HepG2 (cell line): ENCODE measurements at places on chromosomes 2 and 18.

GRCh38 chr18:75132098-75132870 is 76.7 kb downstream of the PTGR3 start:
- no peak for DNase-seq

GRCh38 chr18:75475228-75475627 is 47.7 kb upstream of the SMIM21 start:
- no peak for DNase-seq

- DNase-seq = no peak
These were observed 273.6 kb downstream of the SRBD1 start for GRCh38 chr2:45337481-45337880.

DNA sequence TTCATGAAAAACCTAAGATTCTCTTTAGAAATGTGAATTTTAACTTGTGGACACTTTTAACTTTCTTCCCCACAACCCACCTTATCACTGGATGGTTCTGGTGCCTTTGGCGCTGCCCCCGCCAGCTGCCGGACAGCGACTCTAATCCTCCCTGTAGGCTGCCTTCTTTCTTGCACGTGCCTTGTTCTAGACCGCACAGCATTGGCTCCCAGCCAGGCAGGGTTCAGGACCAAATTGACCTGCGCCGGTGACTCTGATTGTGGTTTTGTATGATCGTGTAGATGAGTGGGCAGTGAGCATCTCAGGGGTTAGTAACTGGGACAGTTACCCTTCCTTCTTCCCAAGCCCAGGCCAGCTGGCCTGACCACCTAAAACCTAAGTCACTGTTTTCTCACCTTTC is 106.8 kb downstream of the ASAP2 start:
- DNase-seq = no peak

DNA sequence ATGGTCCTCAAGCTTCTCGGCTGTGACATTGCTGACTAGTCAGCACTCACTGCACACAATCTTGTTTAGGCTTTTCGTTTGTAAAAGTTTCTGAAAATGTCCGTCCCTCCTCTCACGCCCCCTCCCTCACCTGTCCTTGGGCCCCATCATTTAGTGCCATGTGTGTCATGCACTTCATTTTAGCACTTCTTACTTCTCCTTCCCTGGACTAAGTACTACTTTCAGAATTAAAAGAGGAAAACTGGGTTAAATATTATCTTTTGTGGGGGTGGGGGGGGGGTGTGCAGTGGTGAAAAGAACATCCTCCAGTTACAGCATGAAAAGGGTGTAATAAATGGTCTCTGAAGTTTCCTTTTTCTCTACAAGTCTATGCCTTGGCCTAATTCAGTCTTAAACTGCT is 182.0 kb upstream of the SP5 start:
- DNase-seq = no peak

- DNase-seq = no peak
These were observed 8.4 kb upstream of the TRABD2A start for GRCh38 chr2:84889332-84889731.

- DNase-seq = no peak
These were observed 177.8 kb upstream of the HAAO start for GRCh38 chr2:42970151-42970550.

DNA sequence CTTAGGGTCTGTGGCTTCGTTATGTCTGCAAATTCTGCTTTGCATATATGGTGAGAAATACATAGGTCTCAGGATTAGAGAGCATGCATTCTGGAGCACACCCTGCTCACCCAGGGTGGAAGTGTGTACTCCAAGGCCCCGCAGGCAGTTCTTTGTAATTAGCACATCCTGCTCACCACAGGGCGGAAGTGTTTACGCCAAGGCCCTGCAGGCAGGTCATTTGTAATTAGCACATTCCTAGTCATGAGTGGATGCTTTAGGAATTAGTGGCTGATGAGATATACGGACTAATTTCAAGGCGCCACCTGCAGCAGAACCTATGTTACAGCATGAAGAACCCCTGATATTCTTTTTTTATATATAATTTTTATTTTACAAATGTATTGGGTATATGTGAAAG is 4.2 kb downstream of the ALLC start:
- no peak for DNase-seq

- no peak for DNase-seq
These were observed 21.3 kb downstream of the FER1L5 start for GRCh38 chr2:96663829-96664228.

DNA sequence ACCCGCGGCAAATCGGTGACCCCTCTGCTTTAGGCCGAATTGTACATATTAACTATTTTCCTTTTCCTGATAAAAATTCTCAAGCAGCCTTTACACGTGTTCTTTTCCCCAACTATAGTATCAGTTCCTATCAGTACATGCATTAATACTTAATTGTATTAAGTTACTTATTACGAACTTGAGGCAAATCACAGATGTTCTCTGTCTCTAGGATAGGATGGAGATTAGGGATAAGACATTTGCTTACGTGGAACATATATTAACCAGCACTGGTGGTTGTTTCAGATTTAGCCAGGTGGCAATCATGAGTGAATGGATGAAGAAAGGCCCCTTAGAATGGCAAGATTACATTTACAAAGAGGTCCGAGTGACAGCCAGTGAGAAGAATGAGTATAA is 675 bp downstream of the GEMIN6 start:
- DNase-seq = no peak

DNA sequence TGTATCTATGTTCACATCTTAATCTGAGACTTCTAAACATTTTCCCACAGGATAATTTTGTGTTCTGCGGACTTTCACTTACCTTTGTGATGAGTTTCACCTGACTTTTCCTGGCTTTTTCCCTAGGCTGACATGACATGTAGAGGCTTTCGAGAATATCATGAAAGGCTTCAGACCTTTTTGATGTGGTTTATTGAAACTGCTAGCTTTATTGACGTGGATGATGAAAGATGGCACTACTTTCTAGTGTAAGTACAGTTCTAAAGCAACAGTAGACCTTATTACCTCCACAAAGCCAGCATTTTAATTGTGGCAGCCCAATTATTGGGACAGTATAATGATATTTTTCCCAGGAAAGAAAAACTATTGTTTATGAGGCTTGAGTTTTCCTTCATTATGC is 34.1 kb upstream of the METAP1D start:
- no peak for DNase-seq

DNA sequence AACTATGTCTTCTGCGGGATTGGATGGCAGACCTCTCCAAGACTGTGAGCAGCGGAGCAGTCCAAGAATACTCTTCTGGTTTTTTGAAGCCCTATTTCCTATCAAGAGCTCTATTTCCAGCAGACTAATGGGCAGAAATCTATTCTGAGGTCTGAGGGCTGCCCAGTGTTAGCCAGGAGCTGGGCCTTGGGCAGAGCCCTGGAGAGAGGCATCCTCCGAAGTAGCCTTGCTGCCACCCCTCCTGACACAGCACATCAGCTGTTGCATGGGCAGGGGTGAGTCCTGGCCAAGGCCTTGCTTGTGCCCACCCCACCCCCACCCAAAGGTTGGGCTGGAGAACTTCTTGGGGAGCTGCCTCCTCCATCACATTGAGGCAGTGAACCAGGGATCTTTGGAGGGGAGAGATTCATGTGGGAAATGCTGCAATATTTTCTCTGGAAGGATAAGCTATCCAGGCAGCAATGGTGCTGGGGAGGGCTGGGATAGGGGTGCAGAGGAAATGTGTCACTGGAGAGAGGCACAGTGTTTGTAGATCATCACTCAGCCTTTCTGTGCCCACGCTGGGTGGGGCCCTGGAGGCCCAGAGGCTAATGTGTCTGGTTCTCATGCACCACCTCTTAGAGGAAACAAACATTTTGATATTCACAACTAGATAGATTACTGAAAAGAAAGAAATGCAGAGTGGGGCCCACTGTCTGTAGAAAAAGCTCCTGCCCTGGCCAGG is 104.7 kb downstream of the VSNL1 start:
- DNase-seq = no peak

- peak; percentile 34 for DNase-seq
These were observed 237.6 kb upstream of the UBE2E3 start for GRCh38 chr2:180742801-180743200.

- DNase-seq = no peak
These were observed 98.2 kb downstream of the EIPR1 start for GRCh38 chr2:3279236-3279960.

GRCh38 chr2:175167076-175167791 is 769 bp downstream of the ATF2 start:
- DNase-seq = peak; percentile 40
